ENCODE measurements at places on chromosomes 5 and 9.

DNA sequence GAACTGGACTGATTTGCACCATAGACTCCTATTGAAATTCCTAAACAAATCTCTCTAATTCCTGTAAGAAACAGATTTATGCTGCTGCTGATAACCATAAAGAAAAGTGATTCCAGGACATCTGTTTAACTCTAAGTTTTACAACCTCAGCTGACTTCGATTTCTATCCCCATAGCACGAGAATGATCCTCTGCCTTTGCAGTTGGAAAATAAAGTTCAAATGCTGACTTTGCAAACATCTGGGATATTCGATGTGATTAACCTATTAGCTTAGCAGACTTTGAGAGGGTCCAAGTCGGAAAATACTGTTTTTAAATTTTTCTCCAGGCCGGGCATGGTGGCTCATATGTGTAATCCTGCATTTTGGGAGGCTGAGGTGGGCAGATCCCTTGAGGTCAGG is 247.3 kb downstream of the PSAT1 start:
- DNase-seq, result no peak

DNA sequence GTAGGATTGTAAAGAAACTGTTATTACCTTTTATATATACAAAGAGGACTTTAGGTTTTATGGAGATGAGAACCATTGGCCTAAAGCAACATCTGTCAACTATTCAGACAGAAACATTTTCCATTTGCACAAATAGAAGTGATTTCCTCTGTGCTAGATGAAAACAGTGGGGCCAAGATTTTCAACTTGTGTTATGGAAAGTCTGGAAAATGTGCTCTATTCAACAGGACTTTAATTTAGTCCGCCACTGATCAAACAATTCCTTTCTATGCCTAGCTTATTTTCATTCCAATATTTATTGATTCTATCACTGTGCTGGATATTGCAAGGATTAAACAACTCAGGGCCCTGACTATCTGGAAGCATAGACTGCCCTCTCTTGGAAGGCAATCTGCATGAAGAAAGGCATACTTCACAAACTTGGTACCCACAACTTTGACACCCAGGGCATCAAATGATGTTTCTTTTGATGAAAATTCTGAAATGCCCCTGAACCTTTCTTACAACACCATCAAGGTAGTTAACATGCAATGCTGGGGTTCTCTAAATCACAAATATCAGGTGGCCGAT is 126.6 kb upstream of the HMHB1 start:
- no peak for DNase-seq

GRCh38 chr5:143642791-143643190 is 169.2 kb upstream of the HMHB1 start:
- DNase-seq, result no peak

DNA sequence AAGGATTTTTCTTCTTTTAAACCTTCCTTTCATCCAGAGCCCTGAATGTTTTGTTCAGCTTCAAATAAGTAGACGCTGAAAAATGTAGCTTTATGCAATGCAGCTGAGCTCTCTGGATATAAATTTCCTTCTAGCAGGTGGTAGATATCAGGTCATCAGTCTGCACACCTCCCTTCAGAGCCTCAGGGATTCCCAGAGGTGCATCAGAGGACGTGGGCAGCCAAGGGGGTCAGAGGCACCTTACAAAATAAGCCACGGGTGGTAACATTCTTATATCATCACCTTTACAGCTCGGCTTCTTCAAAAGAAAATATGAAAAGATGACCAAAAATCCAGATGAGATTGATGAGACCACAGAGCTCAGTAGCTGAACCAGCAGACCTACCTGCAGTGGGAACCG is 19.3 kb downstream of the MOCS2 start:
- no peak for DNase-seq

DNA sequence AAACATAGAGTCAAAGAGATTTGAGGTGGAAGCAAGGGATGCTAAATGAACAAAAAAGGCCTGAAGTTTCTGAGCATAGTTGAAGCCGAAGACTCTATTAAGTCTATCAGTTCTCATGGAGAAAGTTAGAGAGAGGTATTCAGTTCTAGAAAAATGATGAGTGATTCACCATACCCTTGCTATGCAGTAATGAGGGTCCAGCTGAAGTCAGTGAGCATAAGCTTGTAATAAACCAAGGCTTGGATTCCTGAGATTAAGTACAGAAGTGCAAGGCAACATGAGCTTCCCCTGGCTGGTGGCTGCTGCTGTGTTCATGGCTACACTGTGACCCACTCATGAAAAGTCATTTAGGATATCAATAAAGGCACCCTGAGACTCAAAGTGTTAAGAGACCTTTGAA is 129.7 kb upstream of the MTAP start:
- no peak for DNase-seq

- DNase-seq, result no peak
Observed at GRCh38 chr5:144273232-144274027, 102.8 kb downstream of the KCTD16 start.

DNA sequence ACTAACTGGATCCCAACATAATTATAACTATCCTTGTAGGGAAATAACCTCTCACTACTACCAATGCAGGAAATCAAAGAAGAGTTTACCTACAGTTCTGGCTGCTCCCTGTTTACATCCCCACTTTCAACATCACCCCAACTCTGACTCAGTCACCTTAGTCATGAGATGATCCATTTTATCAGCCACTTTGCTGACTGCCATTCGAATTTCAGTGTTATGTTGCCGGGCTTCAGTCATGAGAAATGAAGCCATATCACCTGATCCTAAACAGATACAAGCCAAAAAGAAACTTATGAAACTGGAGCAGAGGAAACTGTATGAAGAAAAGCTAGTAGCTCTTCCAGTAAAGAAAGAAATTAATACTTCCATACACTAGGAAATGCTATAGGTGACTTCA is 33.7 kb downstream of the SLC31A2 start:
- no peak for DNase-seq

DNA sequence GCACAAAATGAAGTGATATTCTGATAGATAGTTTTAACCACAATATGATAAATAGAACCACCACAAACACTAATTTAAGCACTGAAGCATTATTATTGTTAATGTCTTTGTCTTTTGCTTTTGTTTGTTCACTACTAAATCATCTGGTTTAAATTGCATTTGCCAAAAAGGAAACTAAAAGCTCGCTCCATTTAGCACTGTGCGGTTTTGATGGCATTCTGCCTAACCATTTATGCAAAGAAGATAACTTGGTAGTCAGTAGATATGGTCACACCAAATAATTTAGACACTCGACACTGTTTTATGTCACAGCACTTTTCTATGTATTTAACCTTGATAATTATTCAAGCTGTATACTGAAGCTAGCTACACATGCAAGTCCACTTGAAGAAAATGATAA is 849.8 kb upstream of the CDH6 start:
- DNase-seq, result no peak

GRCh38 chr5:172458976-172459782 is 4.9 kb upstream of the SH3PXD2B start:
- DNase-seq, result no peak

DNA sequence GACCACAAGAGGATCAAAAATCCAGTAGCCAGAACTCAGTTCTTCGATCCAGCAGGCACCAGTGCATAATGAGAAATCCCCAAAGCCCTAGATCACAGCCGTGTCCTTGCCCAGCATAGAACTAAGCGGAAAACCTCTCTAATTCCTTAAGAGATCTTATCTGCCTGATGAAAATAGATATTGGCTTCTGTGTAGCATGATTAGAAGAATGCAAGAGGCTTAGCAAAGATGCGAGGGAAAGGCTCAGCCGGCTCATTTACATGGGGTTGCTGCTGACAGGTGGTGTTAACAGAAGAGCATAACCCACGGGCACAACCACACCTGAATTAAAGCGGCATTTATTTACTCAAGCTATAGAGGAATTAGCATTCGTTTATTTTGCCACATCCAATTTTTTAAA is 400.0 kb upstream of the ADAMTS16 start:
- DNase-seq, result no peak

GRCh38 chr9:79001012-79001411 is 570.8 kb upstream of the TLE4 start:
- DNase-seq, result no peak

- no peak for DNase-seq
Observed at GRCh38 chr9:83471241-83471640, 67.0 kb downstream of the FRMD3 start.

DNA sequence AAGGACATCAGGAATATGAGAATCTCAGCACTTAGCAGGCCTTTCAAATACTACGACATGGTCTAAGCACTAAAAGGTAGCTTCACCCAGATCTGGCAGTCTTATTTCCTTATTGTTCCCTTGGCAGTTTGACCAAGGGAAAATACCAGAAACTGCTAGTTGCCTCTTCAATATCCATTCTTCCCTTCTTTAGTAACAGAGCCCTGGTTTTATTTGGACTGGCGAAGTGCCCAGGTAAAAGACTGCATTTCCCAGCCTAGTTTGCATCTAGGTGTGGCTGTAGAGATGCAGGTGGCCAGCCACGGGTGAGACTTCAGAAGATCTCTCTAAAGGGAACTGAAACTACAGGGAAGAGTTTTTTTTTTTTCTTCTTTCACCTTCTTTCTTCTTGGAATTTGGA is 21.6 kb downstream of the DMRT2 start:
- no peak for DNase-seq

DNA sequence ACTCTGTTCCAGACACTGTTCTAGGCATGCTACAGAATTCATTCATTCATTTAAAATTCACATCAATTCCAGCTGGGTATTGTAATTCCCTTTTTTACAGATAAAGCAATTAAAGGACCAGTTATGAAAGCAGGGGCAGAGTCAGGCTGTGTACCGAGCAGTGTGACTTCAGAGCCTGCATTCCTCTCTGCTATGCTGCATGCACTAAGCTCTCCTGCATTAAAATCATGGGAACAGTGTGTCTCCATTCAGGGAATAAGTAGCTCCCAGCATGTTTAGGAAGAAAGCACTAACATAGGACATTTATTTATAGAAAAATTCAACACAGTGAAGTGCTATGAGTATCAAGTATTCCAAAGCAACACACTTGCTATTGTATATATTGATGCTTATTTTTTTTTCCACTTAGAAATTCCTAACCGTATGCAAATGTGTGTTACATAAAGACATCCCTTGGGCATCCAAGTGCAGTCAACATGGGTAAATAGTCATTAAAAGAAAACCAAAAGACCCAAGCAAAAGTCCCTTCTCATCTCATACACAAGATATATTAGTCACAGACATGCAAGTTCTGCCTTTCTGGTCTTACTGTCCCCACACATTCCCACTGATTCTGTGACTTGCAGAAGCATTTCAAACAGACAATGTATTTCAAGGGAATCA is 173.7 kb downstream of the GABRB2 start:
- no peak for DNase-seq

GRCh38 chr5:15682566-15682965 is 182.6 kb downstream of the FBXL7 start:
- no peak for DNase-seq

DNA sequence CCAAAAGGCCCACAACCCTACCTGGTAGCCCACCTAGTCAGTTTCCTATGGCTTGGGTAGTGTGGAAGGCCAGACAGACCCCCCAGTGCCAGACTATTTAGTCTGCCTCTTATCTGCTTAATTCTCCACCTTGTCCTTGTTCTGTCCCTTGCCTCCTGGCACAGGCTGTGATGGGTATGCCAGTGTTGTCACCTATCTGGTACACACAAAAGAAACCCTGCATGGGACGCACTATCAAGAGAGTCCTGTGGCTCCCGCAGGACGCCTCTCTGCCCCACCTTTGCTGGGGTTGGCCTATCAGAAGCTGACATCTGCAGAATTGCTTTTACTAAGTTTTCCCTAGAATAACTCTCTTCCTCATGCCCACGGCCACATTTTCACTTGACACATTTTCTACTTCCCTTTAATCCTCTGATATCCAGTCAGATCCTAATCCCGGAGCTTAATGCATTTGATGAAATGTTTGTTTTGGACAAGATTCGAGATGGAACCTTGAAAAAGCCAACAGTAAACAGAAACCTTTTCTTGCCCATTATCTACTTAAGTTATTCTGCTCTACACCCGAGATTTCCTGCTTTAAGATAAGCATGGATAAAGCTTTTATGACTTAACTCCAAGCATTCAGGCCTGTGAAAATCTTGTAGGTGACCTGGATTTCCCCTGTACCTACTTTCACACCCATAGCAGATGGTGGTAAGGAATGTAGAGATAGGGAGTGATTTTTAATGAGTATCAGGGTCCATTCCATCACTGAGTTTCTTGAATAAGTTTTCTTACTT is 468.5 kb downstream of the ZNF608 start:
- no peak for DNase-seq

- DNase-seq, result no peak
Observed at GRCh38 chr9:128912270-128912853, 8.4 kb upstream of the PHYHD1 start.

DNA sequence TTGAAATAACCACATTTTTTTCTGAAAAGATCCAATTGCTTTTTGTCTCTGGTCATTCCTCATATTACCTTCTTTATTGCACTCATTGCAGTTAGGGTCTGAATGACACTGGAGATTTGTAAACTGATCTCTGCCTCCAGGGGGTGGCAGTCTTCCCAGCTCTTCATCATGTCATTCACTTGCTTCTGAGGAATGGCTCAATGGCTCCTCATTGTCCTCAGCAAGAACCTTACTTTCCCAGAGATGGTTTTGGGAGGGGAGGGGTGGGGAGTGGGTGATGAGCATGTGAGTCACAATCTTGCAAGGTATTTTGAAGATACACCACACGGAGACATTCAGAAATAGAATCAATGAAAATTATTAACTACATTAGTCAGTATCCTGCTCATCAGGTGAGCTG is 159.8 kb upstream of the GAS1 start:
- DNase-seq, result peak; percentile 30

- DNase-seq, result no peak
Observed at GRCh38 chr5:84149094-84149493, 235.6 kb downstream of the EDIL3 start.

DNA sequence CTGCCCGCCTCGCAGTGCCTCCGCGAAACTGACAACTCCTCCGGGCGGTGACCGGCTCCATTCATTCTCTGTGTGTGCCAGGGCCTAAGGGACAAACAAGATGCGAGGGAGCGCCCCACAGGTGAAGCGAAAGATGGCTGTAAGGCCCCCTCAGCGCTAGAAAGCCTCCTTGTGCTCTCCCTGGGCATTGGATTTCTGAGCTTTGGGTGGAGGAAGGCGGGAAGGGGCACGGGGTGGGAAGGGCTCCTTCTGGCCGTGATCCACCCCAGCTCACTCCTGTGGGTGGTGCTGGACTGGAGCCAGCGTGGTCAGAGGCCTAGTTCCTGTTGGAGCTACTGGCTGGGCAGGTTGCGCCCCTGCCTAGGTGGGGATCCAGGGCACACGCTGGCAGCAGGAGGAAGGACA is 943 bp downstream of the GALNT12 start:
- no peak for DNase-seq

DNA sequence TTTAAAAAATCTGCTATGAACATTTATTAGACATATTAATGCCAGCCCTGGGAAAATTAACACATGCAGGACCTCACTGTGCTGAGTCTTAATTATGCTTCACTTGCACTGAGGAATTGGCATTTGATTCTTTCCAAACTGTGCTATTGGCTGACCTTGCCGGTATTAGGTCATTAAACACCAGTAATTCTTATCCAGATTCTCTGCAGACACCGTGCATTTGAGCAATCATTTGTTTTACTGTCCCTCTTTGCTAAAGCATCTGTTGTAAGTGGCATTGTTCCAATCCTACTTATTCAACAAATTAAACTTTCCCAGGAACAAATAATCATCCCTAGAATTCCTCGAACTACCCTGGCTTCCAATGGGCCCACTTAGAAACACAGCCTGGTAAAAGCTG is 145.0 kb downstream of the SLC12A2 start:
- no peak for DNase-seq
